HepG2 (cell line): ENCODE measurements at places on chromosomes 16 and 17.

- DNase-seq, result no peak
These were observed 92.4 kb upstream of the HSBP1 start for GRCh38 chr16:83715217-83715920.

DNA sequence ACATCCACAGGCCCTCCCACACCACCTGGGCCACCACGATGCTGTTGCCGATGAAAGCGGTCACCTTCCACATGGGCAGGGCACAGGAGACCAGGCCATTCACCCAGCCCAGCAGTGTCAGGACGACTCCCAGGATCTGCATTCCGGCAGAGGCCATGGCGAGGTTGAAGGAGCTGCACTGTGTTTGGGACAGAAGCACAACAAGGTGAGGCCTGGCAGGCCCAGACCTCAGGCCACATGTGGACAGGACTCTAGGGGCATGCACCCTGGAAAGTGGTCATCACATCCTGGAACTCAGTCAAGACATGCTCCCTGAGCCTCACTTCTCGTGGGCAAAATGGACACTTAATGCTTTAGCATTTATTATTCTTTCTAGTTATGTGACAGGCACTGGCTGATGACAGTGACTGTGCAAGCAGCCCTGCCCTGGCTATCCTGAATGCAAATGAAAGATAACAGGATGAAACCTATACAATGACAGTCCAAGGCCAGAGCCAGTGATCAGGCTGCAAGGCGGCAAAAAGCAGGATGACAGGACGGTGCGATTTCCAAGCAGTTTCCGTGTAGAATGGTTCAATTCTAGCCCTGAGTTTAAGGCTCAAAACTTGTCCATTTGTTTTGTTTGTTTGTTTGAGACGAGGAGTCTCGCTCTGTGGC, 2.0 kb downstream of the CLDN6 start:
- no peak for DNase-seq

DNA sequence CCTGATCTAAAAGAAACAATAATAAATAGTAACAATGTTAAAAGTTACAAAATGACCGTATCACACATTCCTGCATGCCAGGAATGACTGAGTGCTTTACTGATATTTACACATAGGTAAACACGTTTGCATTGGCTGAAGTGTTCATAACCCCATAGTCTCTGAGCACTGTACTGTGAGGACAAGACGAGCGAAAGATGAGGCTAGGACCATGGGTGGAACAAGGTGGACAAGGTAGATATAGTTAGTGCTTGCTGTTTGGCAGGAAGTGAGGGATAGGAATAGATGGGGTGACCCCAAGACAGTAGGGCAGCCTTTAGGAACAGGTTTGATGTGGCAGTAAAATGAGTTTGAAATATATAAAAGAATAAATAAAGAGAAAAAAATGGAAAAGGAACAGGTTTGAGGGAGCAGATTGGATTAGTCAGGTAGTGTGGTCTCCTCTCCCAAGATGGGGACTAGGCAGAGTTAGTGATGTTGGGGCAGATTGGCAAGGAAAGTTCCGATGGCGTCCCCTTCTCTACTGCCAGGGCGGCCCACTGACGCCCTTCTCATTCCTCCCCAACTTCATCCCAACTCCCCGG, 452 bp upstream of the E2F4 start:
- DNase-seq, result no peak

- no peak for DNase-seq
These were observed 36.7 kb downstream of the STAT5A start for GRCh38 chr17:42325026-42325425.

DNA sequence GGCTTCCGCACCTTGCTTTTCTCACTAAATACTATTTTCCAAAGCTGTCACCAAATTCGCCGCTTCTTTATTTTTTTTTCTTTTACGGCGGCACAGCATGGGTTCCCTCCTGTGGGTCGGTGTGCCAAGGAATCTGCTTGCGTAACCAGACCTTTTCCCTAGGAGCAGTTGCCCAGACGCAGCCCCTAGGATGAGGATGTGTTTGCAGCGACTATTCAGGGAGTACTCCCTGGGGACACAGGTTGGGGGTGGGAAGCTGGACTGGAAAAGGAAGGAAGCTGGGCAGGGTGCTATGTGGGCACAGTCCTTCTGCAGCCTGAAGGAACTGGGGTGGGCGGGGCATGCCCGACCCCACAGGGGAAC, 49.0 kb upstream of the ZCCHC14 start:
- no peak for DNase-seq

DNA sequence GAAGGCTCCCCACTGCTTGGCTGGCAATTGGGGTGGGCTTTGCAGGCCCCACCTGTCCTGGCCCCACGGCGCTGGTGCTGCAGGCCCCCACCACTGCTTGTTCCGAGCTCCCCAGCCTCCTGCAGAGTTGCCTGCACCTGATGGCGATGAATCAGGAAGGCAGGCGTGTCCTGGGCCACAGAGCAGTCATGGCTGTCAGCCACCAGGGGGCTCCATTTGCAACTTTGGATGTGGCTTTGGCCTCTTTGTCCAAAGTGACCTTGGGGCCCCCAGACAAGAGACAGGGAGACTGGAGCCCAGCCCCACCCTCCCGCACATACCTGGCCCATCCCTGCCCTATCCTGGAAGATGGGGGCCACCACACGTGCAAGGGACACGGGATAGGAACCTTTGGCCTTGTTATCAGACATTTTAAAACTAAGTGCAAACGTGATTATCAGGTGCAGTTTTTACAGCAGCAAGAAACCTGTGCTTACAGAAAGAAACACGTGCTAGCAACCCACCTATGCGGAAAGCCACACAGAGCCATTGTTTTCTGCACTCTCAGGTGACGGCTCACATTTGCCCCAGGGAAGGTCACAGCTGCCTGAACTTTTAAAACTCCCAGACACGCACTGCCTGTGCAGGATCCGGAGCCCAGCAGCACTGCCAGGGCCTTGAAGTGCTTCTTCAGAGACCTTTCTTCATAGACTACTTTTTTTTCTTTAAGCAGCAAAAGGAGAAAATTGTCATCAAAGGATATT, at the start of gene DNASE1:
TSS of gene DNASE1 (plus strand) at position 443 of the 743 bp plus-strand sequence. CDS start 683 bp downstream, outside the sequence.
- peak; percentile 91 for DNase-seq

DNA sequence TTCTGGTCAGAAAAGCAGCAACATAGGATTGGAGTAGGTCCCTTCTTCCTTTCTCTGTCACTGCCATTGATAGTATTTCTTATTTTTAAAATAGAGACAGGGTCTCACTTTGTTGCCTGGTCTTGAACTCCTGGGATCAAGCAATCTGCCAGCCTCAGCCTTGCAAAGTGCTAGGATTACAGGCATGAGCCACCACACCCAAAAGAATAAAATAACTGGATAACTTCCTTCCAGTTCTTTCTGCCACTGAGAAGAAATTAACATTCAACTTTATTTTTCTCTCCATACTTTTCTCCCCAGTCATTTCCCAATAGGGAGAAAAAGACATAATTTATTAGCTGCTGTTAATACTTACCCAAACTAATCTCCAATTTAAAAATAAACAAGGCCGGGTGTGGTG, 91.9 kb upstream of the MED13 start:
- DNase-seq, result no peak

GRCh38 chr17:4899341-4900230, at the start of gene C17orf107:
Gene C17orf107 (plus strand): TSS chr17:4899536. CDS start chr17:4899763, 227 bp downstream.
- no peak for DNase-seq

- no peak for DNase-seq
These were observed 411.0 kb downstream of the CPPED1 start for GRCh38 chr16:12392585-12393091.

DNA sequence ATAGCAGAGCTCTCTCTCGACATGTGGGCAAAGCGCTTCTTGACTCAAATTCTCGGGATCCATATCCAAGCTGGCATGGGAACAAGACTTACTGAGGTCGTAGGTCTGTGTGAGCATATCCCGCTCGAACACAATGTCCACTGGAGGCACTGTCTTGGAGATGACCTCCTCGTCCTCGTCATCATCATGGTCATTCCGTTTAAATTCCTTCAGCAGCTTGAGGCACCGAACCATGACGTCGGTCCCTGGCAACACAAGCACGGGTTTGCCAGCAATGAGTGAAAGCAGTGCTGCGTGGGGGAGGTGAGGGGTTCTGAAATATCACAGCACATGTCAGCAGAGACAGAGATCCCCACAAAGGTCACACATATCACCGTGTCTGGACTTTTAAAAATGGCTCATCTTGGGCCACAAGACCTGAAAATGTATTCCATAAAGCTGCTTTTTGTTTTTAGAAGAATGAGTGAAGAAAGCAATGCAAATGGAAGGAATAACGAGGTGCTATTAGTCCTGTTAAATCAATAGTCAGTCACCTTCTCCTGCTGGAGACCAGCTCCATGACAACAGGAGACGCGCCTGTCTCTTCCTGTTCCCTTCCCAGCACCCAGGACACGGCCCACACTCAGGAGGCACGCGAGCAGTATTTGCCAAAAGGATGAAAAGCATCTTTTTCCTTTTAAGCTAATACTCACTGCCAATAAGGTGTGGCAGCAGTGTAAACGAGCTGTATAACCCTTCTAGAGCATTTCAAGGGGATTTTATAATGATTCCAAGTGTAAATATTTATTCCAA, 37.9 kb downstream of the GTF3C1 start:
- no peak for DNase-seq

DNA sequence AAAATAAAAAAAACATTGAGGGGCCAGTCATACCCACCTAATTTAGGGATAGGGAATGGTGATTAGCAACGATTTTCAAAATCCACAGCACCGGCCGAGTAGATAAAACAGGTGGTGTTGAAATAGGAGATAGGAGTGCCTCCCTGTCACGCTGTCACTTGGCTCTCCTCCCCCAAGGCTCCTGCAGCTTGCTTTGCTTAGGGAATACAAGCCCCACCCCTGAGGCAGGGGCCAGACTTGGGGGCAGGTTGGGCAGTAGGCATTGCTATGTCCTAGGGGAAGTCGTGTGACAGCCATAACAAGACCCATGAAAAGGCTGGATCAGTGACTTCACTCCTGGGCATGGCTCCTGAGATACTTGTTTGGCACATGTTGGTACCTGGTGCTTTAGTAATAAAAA, 25.8 kb downstream of the POLR2A start:
- DNase-seq, result no peak

- peak; percentile 41 for DNase-seq
These were observed 122.4 kb upstream of the NUDT7 start for GRCh38 chr16:77599793-77600415.

- DNase-seq, result no peak
These were observed 30.5 kb downstream of the SLC5A11 start for GRCh38 chr16:24876231-24876630.

GRCh38 chr16:3012246-3012645, 477 bp upstream of the CLDN9 start:
- DNase-seq, result no peak

DNA sequence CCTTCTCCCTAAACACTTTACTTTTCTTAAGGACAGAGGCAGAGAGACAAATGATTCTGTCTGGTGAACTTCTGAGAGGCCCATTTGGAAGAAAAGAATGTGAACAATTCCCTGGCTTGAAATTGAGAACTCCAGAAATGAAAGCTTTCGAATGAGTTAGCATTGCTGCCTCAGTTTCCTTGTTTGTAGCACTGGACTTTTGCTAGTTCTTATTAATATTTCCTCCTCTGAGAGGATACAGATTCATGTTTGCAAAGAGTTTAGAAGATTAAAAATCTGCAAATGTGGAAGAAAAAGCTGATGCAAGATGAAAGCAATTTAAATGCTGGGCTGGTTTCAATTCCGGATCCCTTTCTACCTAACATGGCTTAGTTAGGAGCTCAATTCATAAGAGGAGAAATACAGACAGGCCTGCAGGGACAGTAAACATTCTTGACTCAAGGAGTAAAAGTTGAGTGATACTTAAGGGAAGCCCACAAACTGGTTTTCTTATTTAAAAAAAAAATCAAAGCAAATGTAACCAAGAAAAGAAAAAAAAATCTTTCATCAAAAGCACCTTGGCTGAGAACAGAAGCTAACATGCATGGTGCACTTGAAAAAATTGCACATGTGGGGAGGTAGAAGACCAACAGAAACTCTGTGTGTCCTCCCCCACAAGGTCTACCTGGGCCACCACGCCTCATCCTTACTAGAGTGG, 27.1 kb downstream of the HNF1B start:
- DNase-seq, result no peak

- no peak for DNase-seq
These were observed 9.6 kb downstream of the IL32 start for GRCh38 chr16:3074860-3075522.

GRCh38 chr17:75049706-75050105, 2.7 kb downstream of the KCTD2 start:
- DNase-seq, result no peak

DNA sequence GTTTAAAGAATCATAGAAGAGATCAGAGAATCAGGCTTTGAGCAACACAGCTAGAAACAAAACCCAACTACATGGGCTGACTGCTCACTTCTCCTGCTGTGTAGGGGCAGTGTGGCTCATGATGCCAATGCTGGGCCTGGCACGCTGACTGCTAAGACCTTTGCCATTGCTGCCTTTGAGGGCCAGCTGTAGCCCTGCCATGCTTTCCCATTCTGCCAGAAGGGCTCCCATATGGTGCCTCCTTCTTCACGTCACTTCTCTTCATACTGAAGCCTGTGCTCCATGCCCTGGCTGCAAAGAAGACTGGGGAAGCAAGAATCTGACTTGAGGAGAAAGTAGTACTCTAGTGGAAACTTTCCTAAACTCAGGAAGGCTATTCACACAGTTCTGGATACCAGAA, 232.9 kb downstream of the UTP18 start:
- no peak for DNase-seq

DNA sequence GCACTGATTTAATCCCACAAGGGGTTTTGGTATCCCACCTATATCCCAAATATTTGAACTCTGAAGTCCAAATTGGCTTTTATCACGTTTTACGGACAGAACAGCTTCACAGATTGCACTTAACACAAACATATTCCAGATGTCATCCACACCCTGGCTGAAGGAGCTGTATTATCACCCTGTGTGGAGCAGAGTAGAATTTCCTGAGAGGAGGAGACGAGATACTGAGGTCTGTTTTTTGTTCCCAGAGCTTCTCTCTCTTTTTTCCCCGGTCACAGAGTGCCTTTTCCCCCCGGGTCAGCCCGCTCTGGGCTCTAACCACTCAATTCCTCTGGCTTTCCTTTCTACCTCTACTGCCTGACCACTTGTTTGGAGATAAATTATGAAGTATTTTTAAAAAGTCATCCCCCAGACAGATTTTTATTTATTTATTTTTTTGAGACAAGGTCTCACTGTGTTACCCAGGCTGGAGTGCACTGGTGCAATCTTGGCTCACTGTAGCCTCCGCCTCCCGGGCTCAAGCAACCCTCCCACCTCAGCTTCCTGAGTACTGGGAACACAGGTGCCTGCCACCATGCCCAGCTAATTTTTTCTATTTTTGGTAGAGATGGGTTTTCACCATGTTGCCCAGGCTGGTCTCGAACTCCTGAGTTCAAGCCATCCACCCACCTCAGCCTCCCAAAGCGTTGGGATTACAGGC, 30.7 kb downstream of the DNAH2 start:
- DNase-seq, result no peak

- DNase-seq, result no peak
These were observed 108.0 kb upstream of the CDH13 start for GRCh38 chr16:82518811-82519210.

DNA sequence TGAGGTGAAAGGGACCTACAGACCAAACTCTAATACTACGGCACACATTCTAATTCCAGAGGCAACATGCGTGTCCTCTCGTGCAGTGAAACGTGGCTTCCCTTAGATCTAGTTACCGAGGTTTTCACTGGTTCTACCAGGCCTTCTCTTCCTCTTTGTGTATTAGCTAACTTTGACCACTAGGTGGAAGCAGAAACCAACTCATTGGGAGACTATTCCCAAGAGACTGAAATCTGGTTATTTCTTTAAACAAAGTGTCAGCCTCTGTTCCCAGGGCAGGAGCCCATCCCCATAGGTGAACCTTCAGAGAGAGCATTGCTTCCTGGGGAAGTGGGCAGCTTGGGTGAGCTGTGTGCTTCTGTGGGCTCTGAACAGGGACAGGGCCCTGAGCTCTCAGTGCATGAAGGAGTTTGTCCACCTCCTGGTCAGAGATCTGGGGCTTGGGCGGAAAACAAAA, 19.7 kb upstream of the RCVRN start:
- peak; percentile 66 for DNase-seq
